ENCODE measurements at places on chromosomes 3 and 15.

DNA sequence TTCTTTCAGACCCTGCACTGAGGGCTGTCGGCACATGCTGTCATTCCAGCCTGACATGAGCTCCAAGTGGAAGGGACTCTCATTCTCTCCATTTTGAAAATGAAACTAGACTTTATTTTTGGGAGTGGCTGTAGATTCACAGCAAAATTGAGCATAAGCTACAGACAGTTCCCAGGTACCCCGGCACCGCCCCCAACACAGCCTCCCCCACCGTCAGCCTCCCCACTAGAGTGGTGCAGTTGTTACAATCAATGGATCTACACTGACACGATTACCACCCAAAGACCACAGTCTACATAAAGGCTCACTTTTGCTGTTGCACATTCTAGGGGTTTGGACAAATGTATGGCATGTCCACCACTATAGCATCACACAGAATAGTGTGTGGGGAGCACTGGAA, 29.5 kb upstream of the FGD5 start:
- no peak for DNase-seq

- DNase-seq: no peak
Observed at GRCh38 chr3:1766384-1766783, 332.3 kb upstream of the CNTN4 start.

DNA sequence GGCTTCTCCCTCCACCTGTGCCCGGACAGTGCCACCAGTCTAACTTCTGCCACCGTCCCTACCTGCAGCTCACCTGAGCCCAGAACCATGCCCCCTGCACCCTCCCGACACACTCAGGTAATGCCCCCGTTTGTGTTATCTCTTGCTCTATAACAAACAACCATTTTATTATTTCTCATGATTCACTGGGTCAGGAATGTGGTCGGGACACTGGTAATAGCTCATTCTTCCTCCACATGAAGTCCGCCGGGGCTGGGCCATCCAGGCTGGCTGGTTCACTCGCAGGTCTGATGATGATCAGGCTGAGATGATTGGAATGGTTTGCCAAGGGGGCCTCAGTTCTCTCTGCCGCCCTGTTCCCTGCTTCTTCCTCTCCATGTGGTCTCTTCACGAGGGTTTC, 20.3 kb upstream of the NR2E3 start:
- no peak for DNase-seq

GRCh38 chr15:90001683-90002427, 731 bp downstream of the ZNF710 start:
- DNase-seq: peak; percentile 83

GRCh38 chr15:59694779-59695178, 5.7 kb upstream of the BNIP2 start:
- no peak for DNase-seq

GRCh38 chr3:26102376-26102775, 312.5 kb downstream of the OXSM start:
- no peak for DNase-seq

DNA sequence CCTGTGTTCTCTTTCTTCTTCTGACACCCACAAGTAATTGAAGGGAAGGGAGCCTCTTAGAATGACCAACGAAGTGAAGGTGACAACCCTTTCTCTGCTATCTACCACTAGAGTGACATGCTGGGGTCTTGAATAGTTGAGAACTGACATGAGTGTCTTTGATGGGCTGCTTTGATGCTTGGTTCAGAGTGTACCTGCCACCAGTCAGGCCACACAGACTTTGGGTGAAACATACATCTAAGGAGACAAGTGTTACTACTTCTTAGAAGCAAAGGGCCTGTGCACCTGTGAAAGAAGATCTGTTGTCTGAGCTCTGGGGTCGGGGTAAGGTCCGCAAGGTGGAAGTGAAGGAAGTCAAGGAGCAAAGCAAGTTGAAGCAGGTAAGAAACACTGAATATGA, 1040.7 kb upstream of the CFAP20DC start:
- DNase-seq: no peak

Measured in activated CD8-positive, alpha-beta memory T cell treated with anti-CD3 and anti-CD28 coated beads for 24 hours (primary cell).